NCI-H510A treated with DMSO at 0.1 percent for 48 hours (cell line): ENCODE measurements at places on chromosomes 2 and 18.
A peak's percentile ranks its signal among the peaks of the same experiment; 100 is the strongest.

DNA sequence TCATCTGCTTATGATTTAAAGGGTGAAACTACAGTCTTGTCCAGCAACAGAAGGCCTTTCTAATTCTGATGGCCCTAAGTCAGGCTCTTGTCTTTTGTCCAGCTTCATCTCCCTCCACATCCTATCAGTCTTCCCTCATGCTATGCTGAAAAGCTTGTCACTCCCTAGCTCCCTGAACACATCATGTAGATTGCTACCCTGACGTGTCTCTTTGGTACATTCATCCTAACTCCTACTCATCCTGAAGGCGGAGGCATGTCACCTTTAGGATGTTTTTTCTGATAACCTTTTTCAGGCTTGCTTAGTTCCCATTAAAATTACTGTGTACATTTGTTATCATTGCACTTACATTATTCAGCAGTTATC lies 78.4 kb upstream of the ARL5A start:
- no peak for DNase-seq

- no peak for DNase-seq
Measured at GRCh38 chr18:79582978-79583377, 96.6 kb upstream of the CTDP1 start.

GRCh38 chr2:197871780-197872456 lies 67.5 kb downstream of the PLCL1 start:
- peak; percentile 24 for DNase-seq

DNA sequence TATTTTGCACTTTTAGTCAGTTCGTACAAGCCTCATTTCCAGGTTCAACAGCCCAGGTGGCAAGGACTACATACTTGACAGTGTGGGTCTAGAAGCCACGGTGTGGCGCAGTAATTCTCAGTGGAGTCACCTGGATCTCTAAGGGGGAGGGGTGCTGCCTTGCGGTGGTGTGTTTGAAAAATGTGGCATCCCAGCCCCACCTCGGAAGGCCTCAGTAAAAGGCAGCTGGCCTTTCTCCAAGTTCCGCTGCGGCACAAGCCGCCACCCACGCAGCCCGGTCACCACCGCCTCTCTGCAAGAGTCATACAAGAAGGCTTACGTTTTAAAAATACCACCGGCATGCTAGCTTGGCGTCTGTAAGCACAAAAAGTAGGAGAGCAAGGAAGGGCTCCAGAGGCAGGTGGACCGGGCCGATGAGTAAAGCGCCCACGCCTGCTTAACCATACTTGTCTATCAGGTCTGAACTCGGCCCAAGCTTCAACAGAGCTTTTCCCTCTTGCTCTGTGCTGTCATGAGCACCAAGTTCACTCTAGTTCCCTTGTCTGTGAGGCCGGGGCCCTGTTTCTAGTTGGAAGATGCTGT lies 49.5 kb downstream of the SPRED2 start:
- DNase-seq: peak; percentile 78

- no peak for DNase-seq
Measured at GRCh38 chr18:8056723-8057122, 489.6 kb downstream of the PTPRM start.

DNA sequence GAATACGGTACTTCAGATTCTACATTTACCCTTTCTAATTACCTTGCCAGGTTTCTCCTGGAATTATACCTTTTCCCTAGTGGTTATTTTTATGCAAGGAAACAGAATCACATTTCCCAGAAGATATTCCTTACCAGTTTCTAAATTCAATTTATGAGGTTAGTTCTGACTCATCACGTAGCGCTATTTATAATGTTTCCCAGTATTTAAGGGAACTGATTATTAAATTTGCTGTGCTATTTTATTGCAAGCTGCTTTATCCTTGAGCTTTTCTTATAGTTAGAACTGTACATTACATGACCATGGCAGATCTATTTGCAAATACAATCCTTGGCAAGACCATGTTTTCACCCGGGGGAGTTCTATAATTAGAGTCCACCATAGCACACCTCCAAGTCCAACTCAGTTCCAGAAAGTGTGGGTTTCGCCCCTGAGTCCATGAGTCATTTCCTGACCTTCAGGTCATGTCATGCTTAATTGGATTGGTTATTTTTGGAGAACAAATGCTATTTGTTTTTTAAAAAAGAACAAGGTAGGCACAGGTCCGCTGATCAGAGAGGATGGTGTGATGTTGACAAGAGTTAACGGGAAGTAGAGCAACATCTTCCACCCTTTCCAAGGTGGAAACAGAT lies 126.6 kb downstream of the ZNF532 start:
- DNase-seq: no peak

DNA sequence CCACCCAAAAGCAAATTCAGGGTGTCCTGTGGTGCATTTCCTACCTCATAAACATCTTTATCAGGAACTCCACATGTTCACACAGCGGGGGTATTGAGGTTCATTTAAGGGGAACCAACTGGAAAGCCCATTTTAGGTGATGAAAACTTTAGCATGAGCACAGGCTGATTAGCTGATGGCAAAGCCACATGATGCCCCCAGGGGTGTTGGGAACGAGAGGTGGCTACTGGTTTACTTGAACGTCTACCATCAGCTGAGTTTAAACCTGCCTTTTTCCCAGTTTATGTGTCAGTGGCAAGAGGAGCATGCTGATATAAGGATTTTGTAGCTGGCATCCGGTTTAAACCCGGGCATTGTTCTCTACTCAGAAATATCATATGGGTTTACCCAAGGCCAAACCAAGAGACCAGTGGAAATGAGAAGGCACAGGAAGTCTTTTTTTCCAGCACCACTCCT lies 54.5 kb upstream of the UPP2 start:
- DNase-seq: no peak

- DNase-seq: no peak
Measured at GRCh38 chr18:24679062-24679461, 218.6 kb downstream of the HRH4 start.

GRCh38 chr2:66968946-66969345 lies 428.2 kb upstream of the ETAA1 start:
- DNase-seq: no peak

GRCh38 chr2:50529600-50530218 lies 502.2 kb downstream of the NRXN1 start:
- peak; percentile 68 for DNase-seq

GRCh38 chr2:105873281-105873680 lies 128.6 kb downstream of the NCK2 start:
- no peak for DNase-seq

- no peak for DNase-seq
Measured at GRCh38 chr2:206471524-206472062, 28.3 kb downstream of the ADAM23 start.

GRCh38 chr18:631560-631959 lies 25.9 kb upstream of the TYMS start:
- DNase-seq: no peak

DNA sequence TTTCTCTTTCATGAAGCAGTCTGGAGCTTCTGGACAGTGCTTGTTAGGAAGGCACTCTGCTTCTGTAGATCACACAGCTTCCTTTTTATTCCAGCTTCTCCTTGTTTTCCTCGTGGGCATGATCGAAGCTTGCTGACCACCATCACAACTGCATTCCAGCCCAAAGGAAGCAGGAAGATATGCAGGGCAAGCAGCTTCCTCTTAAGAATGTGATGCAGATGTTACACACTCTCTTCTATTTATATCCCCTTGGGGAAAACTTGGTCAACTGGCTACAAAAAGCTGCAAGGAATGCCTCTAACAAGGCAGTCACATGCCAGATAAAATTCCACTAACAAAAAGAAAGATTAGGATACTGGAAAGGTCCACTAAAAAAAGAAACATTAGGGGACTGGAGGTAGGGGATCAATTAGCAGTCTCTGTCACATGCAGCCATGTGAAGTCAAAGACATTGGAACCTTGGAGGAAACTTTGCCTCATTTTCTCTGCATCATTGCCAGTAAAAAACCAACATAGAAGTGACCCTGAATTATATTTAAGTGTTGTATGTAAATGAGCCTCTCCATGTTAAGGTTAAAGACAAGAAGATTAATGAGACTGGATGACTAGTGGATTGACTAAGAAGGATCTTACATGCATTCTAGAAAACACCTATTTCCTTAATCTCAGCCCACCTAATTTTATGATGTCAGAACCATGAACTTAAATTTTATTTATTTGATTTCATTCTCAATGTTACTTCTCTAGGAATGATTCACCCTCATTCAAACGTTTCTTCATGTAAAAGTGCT lies 98.3 kb downstream of the NAB1 start:
- no peak for DNase-seq

DNA sequence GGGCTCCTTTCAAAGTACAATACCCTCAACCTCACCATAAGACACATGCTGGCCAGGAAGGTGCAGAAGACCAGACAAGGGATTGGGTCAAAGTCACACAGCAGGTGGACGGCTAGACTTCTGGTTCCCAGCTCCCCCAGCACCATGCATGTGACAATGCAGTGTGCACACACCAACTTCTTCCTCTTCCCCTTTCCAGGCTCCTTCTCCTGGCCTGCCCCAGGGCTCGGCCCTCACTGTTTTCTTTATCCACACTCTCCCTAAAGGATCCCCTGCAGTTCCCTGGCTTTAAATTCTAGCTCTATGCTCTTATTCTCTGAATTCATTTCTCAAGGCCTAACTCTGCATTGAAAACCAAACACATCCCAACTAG lies 82.3 kb downstream of the LOXHD1 start:
- DNase-seq: no peak

- no peak for DNase-seq
Measured at GRCh38 chr18:29137773-29138495, 961.0 kb upstream of the CDH2 start.

DNA sequence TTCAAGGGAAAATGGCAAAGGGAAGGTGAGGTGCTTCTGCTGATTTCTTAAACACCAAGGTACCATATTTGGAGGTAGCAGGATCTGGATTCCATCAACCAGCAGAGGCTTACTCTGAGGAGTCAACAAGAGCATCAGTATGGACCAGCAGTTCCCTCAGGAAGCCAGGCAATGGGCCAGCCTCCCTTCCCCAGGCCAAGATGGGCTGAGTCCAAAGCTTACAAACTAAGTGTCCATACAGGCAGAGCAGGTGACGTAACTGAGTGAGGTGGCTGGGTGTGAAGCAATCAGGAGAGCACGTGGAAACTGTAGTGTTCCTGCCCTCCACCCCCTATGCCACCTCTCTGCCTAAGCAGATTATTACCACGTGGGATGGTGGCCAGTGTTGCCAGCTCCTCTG lies 134.2 kb upstream of the HNRNPA3 start:
- DNase-seq: no peak

GRCh38 chr2:108625186-108625827 lies 91.0 kb downstream of the LIMS1 start:
- DNase-seq: no peak

- no peak for DNase-seq
Measured at GRCh38 chr2:69667805-69668382, 24.4 kb upstream of the AAK1 start.

- no peak for DNase-seq
Measured at GRCh38 chr2:235267251-235267650, 226.6 kb upstream of the AGAP1 start.
